ENCODE measurements at places on chromosomes 6 and 20.

DNA sequence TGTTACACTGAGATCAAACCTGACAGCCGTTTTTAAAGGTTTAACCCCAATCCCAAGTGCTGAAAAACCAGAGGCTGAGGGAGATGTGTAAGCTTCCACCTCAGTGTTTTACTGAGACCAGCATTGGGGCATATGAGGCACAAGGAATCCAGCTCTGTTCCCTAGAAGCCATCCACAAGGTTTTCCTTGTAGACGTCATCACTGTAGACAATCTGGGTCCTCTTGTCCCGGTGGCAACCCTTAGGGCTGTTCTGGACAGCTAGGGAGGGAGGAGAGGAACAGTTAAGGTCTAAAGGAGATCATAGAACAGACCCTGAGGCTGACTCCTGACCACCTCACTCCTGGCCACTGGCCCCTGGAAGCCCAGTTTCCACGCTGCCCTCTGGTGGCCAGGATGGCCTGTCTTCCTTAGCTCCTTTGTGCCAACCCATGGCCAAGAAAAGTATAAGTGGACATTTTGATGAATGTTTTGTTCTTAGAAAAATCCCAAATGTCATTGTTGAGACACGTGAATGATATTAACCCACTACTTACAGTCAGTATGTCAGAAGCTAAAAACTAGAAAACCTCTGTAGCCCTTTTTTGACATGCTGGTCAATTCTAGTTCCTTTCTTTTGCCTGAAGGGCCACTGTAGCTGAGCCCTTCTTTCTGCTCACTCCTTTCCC, 6.4 kb downstream of the CFB start:
- DNase-seq = no peak

GRCh38 chr6:28401172-28401571, 1.6 kb upstream of the ZSCAN12 start:
- no peak for DNase-seq

- DNase-seq = no peak
Measured at GRCh38 chr6:150276937-150277742, 91.7 kb upstream of the IYD start.

- no peak for DNase-seq
Measured at GRCh38 chr6:75438442-75439116, 55.0 kb downstream of the FILIP1 start.

- DNase-seq = no peak
Measured at GRCh38 chr6:105135907-105136430, 43.8 kb downstream of the POPDC3 start.

DNA sequence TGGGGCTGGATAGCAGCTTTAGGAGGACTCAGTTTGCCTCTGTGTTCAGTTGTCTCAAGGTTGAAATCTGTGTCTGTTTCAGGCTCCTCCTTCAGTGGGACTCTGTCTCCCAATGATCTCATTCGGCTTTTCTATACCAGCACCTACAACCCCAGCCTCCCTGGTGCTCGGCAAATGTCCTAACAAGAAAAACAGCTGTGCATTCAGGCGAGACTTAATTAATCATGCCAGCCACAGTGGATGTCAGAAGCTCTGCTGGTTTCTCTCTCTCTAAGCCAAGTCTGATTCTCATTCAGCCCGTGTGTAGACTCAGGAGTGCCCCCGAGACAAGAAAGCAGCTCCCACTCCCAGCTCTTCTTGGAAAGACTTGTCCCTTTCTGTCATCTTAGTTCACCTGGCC, 46.8 kb downstream of the SUN5 start:
- no peak for DNase-seq

DNA sequence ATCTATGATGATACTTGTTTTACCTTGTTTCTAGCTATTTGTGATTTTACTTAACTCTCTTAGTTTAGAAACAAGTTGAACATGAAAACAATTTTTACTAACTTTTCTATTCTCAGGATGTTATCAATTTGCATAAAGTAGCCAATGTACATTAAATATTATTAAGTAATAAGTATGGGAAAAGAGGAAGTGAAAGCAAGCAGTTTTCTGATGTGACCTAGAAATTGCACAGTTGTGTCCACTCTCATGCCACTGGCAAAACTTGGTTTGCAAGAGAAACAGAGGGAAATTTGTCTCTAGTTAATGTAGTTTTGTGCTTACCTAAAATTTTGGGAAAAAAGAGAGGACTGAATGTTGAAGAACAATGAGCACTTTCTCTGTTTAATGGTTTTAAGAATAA, 19.2 kb upstream of the TSPYL1 start:
- no peak for DNase-seq

- DNase-seq = no peak
Measured at GRCh38 chr20:31824554-31825313, 5.6 kb downstream of the MYLK2 start.

- no peak for DNase-seq
Measured at GRCh38 chr6:381742-382461, 9.7 kb upstream of the IRF4 start.

GRCh38 chr6:53634184-53634631, 31.3 kb downstream of the KLHL31 start:
- no peak for DNase-seq

DNA sequence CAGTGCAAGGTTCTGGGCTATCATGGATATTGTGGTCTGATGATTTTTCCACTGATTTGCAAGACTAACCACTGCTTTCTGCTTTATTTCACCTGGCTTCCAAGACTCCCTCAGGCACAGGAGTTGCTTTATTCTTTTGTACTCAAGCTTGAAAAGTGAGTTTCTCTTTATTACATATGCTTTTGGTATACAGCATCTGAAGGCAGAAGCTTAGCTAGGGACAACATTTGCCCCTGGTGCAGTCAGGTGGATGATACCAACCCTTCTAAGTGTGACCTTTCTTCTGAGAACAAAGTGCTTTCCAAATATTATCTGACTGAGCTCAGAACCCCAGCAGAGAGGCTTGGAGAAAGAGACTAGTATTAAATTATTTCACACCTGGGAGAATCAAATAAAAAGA, 94.0 kb upstream of the PHACTR1 start:
- DNase-seq = no peak

- no peak for DNase-seq
Measured at GRCh38 chr6:157607317-157608109, 215.5 kb upstream of the SNX9 start.
